ENCODE measurements at places on chromosomes 7 and 10.

DNA sequence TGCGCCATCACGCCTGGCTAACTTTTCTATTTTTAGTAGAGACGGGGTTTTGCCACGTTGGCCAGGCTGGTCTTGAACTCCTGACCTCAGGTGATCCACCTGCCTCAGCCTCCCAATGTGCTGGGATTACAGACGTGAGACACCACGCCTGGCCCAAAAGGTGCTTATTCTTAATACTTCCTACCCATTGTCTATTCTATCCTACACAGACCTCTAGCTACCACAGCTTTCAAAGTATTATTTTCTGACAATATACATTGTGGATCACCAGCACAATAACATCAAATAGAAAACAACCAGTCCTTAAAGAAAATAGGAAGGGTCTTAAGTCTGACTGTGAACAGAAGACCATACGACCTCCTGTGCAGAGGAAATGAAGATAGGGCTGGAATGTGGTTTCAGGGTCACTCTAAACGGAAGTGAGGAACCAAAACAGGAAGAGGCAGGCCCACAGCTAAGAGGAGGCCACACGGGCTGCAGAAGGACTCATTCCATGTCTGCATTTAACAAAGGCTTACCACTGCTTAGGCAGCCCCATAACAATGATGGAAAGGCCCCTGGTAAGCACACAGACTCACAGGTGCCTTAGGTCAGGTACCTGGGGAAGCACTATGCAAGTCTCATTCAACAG lies 115.2 kb downstream of the ZFAND4 start:
- no peak for DNase-seq

- DNase-seq, result no peak
Observed at GRCh38 chr7:49297958-49298357, 373.6 kb downstream of the CDC14C start.

DNA sequence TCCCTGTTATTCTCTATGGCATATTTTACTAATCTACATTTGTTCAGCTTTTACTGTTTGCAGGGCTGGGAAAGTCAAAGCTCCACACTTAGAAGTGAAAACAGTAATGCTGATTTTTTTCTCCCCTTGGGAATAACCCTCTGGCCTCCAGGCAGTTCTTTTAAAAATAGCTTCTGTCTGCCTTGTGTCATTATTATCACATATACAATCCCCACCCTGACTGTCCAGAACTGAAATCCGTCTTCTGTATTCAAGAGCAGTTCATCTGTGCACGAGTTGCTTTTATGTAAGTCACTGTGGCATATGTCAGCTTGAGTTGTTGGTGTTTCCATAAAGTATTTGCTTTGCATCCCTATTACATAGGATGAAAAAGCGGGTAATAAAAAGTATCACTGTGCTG lies 1221.1 kb upstream of the CELF2 start:
- DNase-seq, result no peak

GRCh38 chr10:35184527-35185171 lies 58.0 kb downstream of the CREM start:
- DNase-seq, result no peak

DNA sequence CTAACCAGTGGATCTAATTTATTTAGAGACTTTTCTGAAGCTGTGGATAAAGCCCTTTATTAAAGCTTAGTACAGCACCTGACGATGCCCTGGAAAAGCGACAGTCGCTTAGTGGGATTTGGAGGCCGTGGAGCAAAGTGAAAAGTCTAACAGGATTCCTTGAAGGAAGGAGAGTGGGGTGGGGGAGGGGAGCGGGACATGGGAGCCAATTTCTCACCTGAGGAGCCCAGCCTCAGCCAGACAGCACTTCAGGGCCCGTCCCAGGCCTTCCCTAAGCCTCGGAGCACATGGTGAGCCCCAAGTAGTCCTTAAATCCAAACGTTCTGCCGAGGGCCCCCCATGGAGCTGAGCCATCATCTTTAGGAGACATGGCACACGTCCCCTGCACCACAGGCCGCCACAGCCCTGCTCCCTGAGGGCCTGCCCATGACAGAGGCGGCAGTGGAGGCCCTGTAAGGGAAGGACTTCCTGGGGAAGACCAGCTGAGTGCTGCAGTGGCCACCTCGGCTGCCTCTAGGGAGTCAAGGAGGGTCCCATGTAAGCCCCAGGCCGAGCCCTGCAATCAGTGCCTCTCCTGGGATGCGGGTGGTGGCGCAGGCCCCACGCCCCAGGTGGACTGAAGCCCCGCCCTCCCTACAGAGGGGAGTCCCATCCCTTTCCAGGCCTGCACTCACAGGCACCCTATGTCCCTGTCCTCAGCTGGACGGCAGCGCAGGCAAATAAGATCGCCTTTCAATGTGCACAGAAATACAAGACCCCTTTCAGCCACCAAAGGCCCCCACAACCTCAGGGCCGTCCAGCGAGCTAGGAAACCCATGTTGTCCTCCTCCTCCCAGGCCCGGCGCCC lies 187.0 kb downstream of the MAD1L1 start:
- DNase-seq, result peak; percentile 6

DNA sequence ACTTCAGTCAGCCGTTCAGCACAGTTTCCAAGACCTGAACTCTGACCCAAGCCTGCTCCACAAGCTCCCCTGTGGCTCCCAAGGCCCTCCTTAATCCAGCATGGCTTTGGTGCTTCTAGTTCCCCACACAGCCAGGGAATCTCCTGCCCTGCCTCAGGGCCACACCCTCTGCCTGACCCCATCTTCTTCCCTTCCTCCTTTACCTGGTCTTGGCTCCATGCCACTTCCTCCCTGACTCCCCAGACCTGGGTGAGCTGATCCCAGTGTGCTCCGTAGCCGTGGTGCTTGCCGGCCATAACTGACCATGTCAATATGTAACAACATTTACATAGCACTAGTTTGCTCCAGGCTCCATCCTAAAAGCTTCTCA lies 20.0 kb downstream of the TMEM273 start:
- DNase-seq, result no peak

DNA sequence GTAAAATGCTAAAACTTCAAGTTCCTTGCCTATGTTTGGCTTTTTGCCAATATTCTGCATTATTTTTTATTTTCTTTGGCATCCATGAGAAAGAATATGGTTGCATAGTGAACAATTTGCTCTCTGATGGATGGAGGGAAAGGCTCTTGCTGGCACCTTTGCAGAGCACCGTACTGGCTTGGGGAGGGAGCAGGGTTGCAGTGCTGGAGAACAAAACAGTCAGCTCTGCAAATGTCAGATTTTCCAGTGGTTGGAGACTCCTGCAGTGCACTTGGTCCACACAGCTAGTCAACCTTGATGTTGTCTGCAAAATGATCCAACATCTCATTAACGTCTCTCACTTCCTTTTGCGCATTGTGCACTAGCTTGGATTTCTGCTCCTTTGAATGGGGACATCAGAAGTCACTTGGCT lies 100.8 kb downstream of the ANLN start:
- DNase-seq, result no peak

GRCh38 chr7:128899392-128899791 lies 11.1 kb downstream of the KCP start:
- no peak for DNase-seq

- no peak for DNase-seq
Observed at GRCh38 chr10:8951440-8952089, 897.1 kb downstream of the GATA3 start.

DNA sequence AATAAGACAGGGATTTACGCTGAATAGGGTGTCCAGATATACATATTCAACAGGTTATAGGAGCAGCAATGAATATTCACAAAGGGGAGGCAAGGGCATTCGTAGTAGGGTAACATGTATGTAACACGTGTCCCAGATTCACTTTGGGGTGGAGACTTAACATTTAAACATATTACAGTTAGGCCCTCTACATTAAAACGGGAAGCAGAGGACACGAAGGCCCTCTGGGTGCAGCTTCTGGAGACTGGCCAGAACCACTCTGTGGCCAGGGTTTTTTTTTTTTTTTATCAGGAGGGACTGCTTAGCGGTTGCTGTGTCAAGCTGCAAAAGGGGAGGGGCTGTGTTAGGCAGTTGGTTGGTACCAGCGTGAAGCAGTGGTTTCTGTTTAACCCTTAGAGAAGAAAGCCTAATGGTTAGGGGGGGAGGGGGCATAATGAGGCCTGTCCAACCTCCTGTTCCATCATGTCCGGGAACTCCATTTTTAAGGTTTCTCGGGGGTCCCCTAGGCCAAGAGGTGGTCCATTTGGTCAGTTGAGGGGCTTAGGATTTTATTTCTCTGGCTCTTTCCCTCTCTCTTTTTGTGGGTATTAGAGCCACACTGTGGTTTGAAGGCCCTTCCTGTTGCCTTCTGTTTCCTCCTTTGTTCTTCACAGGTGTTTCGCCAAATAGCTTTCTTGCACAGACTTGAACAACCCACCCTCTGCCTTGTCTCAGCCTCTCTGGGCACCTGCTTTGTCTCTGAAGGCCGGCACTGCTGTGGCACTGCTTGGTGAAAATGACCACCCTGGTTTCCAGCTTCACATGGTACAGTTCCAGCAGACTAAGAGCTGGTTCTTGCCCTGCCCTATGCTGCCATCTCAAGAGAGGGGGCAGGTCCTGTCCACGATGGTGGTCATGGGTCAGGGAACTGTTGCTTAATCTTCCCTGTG lies 26.4 kb downstream of the PRF1 start:
- peak; percentile 62 for DNase-seq

GRCh38 chr7:13800694-13801448 lies 188.6 kb downstream of the ETV1 start:
- DNase-seq, result no peak

GRCh38 chr7:86951895-86952294 lies 107.6 kb downstream of the ELAPOR2 start:
- no peak for DNase-seq

- DNase-seq, result no peak
Observed at GRCh38 chr10:81848514-81848913, 26.5 kb upstream of the NRG3 start.

DNA sequence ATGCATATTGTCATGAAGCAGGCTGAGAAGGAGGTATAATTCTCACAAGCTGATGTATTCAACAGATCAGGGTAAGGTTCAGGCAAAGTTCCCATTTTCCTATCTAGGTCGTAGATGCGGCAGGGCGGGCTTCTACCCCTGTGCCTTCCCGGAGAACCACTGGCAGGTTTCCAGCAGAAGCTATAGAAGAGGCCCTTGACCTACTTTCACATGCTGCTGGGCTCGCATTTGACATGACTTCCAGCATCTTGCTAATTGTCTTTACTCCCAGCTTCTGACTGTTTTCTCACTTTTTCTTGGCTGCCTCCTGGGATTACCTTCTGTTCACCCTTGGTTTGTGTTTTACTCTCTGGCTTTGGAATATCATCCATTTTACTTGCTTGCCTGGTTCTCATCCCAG lies 32.6 kb upstream of the ORC5 start:
- DNase-seq, result no peak

- DNase-seq, result no peak
Observed at GRCh38 chr7:36348771-36349170, 40.9 kb upstream of the ANLN start.

- DNase-seq, result no peak
Observed at GRCh38 chr7:80774843-80775242, 136.4 kb downstream of the CD36 start.

- no peak for DNase-seq
Observed at GRCh38 chr10:6796231-6796630, 216.2 kb upstream of the PRKCQ start.

GRCh38 chr10:97149079-97149531 lies 36.7 kb downstream of the SLIT1 start:
- no peak for DNase-seq

- no peak for DNase-seq
Observed at GRCh38 chr7:116348346-116348745, 138.0 kb downstream of the TES start.

GRCh38 chr7:111931016-111931517 lies 275.1 kb downstream of the DOCK4 start:
- DNase-seq, result no peak

DNA sequence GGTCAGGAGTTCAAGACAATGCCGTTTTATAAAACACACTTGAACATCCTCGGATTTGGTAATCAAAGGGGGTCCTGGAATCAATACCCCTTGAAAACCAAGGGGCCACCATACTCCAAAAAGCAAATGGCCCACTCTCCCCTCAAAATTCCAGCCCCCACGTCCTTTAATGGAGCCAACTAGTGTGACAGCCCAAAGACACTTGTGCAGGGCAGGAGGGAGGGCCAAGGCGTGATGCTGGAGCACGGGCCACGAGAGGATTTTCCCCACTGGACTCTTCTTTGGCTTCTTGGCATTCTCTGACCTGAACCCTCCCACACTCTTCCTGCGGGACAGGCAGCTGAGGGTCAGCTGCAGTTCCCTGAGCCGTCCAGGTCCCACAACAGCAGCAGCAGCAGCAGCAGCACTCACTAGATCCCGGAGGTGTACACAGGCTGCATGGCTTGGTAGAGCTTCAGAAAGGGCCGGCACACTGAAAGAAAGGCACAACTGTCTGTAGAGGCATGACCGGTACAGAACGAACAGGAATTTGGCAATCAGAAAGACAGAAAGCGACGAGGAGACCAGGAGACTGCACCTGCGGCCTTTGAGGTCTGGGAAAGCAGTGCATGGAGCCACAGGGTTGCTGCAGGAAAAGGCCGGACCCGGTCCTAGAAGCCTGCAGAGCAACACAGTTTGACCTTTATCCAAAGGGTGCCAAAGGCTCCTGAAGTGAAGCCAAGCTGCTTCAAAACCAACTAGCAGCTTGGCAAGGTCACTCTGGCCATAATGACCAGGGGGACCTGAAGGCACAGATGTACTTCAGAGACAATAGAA lies 168.2 kb downstream of the TNS3 start:
- DNase-seq, result no peak

DNA sequence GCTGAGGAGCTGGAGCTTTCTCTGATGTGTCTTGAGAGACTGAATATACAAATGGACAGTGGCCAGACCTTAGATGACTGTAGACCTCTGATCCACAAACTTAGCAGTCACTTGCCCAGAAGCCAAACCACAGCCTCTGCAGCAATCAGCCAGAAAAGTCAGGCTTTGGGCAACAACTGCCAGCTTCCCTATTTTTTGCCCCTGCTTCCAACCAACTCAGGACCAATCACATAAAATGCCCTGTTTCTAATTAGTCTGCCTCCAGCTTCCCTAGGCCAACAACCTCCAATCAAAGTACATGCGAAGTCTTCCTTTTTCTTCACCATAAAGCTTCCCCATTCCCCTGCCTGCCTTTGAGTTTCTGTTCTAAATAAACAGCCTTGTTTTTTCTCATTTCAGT lies 37.8 kb upstream of the CACUL1 start:
- no peak for DNase-seq

DNA sequence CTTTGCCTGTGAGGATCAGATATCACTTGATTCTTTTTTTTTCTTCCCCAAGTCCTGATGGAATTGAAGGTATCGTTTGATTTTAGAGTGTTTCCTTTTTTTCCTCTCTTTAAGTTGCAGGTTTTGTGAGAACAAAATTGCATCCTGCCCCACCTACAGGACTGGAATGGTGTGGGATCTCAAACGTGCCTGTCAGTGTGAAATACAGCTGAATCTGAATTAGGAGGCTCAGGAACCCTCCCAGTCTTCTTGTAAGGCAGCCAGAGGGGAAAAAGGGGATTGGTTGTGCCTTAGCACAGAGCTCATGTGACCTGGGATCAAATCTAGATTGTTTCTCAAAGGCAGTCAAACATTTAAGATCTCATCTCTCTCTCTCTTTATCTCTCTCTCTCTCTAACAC lies 32.7 kb upstream of the KLHL7 start:
- DNase-seq, result no peak

GRCh38 chr10:5944389-5945189 lies 32.8 kb downstream of the IL15RA start:
- DNase-seq, result no peak

All from BE2C (cell line).